Central memory CD8-positive, alpha-beta T cell (primary cell): ENCODE measurements at places on chromosomes 2 and 18.

GRCh38 chr18:24031916-24032315 is 17.4 kb downstream of the TTC39C start:
- no peak for DNase-seq

GRCh38 chr2:38277245-38278116 is 99.6 kb downstream of the ATL2 start:
- DNase-seq: no peak

- DNase-seq: no peak
Observed at GRCh38 chr18:76977684-76978232, 154.8 kb downstream of the MBP start.

GRCh38 chr2:71471276-71471675 is 17.9 kb downstream of the DYSF start:
- DNase-seq: no peak

- no peak for DNase-seq
Observed at GRCh38 chr2:53668624-53669026, 99.0 kb upstream of the CHAC2 start.

- DNase-seq: no peak
Observed at GRCh38 chr2:121080013-121080772, 204.8 kb downstream of the TFCP2L1 start.

DNA sequence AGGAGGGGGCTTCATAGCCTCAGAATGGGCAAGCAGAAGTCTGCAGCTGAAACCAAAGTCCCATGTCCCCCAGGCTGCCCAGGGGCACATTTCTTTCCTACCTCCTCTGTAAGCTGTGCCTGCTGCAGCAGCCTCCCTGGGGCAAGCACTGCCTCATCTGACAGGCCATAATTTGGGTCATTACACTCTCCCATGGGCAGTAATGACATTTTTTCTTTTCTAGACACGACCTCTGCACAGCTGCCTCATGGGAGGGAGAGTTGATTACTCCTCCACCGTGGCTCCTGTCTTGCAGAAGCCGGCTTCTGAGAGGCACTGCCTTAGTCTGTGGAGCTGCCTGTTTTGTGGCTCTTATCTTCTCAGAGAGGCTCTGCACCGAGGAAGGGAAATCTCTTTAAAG is 268.9 kb downstream of the TDRD15 start:
- no peak for DNase-seq

GRCh38 chr2:160646684-160647444 is 153.3 kb upstream of the RBMS1 start:
- no peak for DNase-seq

GRCh38 chr2:219158025-219158424 is 2.6 kb downstream of the NHEJ1 start:
- no peak for DNase-seq

DNA sequence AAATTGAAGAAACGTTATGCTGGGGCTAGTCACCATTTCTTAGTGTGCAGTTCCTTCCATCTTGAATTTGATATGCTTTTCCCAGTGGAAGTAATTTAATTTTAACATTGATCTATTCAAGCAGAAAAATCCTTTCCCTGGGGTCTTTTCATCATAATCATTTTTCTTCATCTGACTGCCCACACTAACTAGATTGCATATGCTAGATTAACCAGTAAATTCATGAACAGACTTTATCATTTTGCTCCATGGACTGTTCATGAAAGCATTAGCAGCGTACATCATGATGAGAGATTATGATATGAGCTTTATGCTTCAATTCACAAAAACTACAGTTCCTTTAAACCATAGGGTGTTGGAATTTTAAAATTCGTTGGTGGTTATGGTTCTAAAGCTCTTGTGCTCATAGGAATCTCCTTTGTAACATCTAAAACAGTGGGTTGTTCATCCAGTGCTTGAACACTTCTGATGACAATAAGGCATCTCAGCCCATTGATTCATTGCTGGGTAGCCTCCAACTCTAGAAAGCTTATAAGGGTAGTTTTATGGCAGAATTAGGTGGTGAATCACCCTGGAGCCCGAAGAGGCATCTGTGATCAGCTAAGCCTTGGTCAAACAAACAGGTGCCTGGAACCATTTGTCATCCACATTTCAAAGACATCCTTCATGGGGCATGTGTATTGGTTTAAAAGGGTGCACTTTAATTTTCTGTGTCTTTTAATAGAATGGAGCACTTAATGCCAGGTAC is 77.2 kb upstream of the NDUFV2 start:
- no peak for DNase-seq

DNA sequence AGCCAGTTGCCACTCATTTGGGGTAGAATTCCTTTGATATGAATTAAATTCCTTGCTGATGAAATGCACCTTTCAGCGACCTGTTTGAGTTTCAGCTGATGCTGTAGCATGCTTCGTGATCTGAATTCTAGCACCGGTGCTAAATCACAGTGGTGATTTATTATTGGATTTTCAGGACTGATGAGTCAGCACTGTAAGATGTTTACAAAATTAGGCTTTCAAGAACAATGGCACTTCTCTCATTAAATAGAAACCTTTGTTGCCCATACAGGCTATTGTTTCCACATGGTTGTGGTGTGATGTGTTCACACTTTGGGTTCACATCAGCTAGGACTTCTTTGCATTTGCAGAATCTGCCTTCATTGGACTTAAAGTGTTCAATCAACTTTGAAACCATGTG is 687.7 kb downstream of the ARHGAP15 start:
- DNase-seq: no peak

GRCh38 chr2:920999-921398 is 29.6 kb upstream of the SNTG2 start:
- DNase-seq: no peak

GRCh38 chr2:221467610-221468009 is 104.5 kb downstream of the EPHA4 start:
- no peak for DNase-seq

DNA sequence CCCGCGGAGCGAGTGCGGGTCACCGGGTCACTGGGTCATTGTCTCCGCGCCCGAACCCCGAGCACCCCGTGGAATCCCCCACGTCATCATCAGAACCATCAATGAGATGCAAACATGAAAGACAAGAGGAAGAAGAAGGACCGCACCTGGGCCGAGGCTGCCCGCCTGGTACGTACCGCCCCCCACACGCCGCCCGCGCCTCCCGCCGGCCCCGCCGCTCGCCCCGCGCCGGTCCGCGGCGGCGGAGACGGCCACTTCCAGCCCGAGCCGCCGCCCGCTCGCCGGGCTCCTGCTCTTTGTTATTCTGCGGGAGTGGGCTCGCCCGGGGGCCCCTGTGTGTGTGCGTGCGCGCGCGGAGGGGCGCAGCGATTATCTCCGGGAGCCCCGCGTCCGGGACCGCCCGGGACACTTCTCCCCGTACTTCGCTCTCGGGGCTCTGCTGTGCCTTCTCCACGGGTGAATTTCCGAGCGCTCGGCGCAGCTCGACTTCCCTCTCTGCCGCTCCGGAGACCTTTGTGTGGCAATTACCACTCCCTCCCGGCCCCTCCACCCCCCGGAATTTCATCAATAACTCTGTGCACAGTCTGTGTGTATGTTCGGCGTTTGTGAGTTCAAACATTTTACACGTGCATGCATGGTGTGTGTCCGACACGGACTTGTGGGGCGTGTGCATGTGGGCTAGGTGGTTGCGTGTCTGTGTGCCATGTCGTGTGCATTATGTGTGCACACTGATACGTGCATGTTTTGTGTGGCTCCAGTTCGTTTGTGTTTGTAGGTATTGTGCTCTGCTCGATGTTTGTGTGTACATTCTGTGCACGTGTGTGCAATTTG is 714 bp downstream of the ASXL3 start:
- no peak for DNase-seq

DNA sequence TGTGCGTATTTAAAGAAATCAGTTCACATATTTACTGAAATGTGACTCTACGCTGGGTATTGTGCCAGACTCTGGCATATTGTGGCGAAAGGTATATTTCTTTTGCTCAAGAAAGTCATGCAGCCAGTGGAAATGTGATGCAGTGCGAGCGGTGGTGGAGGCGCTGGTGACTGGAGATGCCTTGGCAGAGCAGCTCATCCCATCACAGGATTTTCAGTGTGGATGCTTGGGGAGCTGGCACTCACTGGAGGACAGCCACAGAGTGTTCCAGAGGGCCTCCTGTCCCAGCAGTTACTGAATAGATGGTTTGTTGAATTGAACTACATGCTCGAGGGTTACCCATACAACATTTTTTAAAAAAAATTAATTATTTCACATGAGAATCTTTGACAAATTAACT is 117.6 kb downstream of the ZNF407 start:
- DNase-seq: no peak

DNA sequence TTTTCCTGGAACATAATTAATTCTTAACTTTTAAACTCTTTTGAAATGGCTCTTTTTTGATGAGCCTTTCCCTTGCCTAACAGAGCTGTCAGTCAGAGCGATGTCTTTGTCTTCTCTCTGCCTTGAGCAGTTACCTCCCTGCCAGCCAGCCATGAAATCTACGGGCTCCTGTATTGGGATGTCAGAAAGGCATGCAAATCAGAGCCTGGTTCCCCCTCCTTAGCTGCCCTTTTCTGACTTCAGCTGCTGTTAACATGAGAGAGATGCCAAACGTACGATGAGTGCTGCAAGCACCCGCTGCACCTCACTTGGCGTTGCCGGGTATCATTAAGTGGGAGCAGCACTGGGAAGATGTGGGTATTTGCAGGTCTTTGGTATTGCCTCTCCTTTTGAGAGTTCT is 131.4 kb upstream of the BOD1L2 start:
- DNase-seq: no peak

DNA sequence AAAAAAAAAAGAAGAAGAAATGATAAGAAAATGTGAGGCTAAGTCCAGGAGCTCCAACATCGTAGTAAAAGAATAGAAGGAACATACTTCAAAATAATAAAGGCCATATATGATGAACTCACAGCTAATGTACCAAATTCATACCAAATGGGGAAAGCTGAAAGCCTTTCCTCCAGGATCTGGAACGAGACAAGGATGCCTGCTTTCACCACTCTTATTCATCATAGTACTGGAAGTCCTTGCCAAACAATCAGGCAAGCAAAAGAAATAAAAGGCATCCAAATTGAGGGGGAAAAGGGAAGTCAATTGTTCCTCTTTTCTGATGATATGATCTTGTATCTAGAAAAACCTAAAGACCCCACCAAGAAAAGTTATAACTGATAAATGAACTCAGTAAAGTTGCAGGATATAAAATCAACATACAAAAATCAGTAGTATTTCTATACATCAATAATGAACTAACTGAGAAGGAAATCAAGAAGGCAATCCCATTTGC is 170.6 kb downstream of the METTL4 start:
- no peak for DNase-seq
